ENCODE measurements at places on chromosomes 2 and 18. TPM values are rescaled to one million over a fixed set of nuclear protein-coding genes. Genes with fewer than 3 reads are reported as not detected.
A peak's percentile ranks its signal among the peaks of the same experiment; 100 is the strongest.

DNA sequence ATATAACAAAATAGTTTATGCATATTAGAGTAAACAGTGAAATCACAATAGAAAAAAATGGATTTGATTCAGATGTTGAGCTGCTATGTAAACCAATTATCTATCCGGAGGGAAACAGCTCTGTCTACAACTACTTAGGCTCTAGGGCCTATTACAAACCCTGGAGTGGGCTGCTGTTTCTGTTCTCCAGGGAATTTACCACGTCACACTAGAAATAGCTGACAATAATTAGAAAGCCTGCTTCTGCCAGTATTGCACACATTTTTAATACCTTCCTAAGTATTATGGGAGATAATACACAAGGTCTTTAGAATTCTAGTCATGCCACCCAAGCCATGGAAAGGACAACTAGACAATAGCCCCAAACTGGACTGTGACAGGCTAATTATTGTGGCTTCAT is 411.1 kb downstream of the FIGN start:
- no peak for DNase-seq
- no peak overlapping the region for H3K27ac ChIP-seq
- no peaks in the 10 kb centered on the region for H3K4me1 ChIP-seq
- H3K36me3 ChIP-seq, result no peaks in the 10 kb centered on the region
- H3K4me3 ChIP-seq, result no peak overlapping the region

CRYGC gene
- not detected for total RNA-seq

GRCh38 chr2:85661139-85661858 is 6.7 kb downstream of the SFTPB start:
- H3K4me3 ChIP-seq, result no peak overlapping the region
- DNase-seq, result no peak
- peak overlapping the region; percentile 1 for H3K27ac ChIP-seq
- peaks cover 4% of the 10 kb centered on the region for H3K36me3 ChIP-seq
- H3K4me1 ChIP-seq, result no peaks in the 10 kb centered on the region

GRCh38 chr18:51447351-51448342 is 250.2 kb upstream of the MEX3C start:
- no peaks in the 10 kb centered on the region for H3K4me1 ChIP-seq
- peak; percentile 15 for DNase-seq
- H3K36me3 ChIP-seq, result no peaks in the 10 kb centered on the region
- no peak overlapping the region for H3K27ac ChIP-seq

DNA sequence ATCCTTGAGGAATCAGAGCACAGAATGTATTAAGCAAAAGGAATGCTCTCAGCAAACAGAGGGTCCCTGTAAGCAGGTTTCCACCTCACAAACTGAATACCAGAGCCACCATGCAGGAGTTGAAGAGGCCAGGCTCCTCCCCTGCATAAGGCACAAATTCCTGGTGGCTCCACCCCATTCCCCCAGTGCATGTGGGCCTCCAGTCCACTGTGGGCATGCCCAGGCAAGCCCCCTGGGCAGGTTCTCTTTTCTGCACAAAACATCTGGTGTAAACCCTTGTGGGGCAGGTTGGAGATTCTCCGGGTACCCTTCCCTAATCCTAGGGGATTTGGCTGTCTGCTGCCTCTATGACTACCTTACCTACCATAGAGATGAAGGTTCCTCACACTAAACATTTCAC is 166.5 kb downstream of the PTPRM start:
- H3K27me3 ChIP-seq, result no peaks in the 10 kb centered on the region
- no peaks in the 10 kb centered on the region for H3K36me3 ChIP-seq
- H3K4me1 ChIP-seq, result no peaks in the 10 kb centered on the region
- DNase-seq, result no peak
- H3K4me3 ChIP-seq, result no peak overlapping the region

ACAA2 gene
- total RNA-seq, result 214 TPM

GRCh38 chr2:69309351-69310110 is 77.5 kb downstream of the GFPT1 start:
- peak overlapping the region; percentile 93 for H3K27ac ChIP-seq
- no peaks in the 10 kb centered on the region for H3K27me3 ChIP-seq
- no peaks in the 10 kb centered on the region for H3K36me3 ChIP-seq
- H3K4me1 ChIP-seq, result peaks cover 36% of the 10 kb centered on the region
- H3K4me3 ChIP-seq, result peak overlapping the region; percentile 3
- DNase-seq, result peak; percentile 80

GRCh38 chr2:217834057-217834620 is 168.7 kb downstream of the TNS1 start:
- H3K4me1 ChIP-seq, result peaks cover 35% of the 10 kb centered on the region
- H3K4me3 ChIP-seq, result no peak overlapping the region
- no peaks in the 10 kb centered on the region for H3K36me3 ChIP-seq
- peak overlapping the region; percentile 84 for H3K27ac ChIP-seq

CCDC85A gene
- total RNA-seq, result 0.20 TPM

GRCh38 chr18:71682591-71682990 is 861.6 kb downstream of the CBLN2 start:
- H3K27ac ChIP-seq, result no peak overlapping the region
- no peak overlapping the region for H3K4me3 ChIP-seq
- no peak for DNase-seq
- H3K27me3 ChIP-seq, result no peaks in the 10 kb centered on the region
- no peaks in the 10 kb centered on the region for H3K4me1 ChIP-seq
- H3K36me3 ChIP-seq, result no peaks in the 10 kb centered on the region

GRCh38 chr2:207531032-207531952 is 1.5 kb downstream of the CREB1 start:
- no peaks in the 10 kb centered on the region for H3K27me3 ChIP-seq
- DNase-seq, result no peak
- H3K27ac ChIP-seq, result peak overlapping the region; percentile 98
- peak overlapping the region; percentile 44 for H3K4me3 ChIP-seq

SLC66A3 gene
- total RNA-seq, result 67.3 TPM

- DNase-seq, result no peak
- no peak overlapping the region for H3K4me3 ChIP-seq
- H3K4me1 ChIP-seq, result peaks cover 6% of the 10 kb centered on the region
- H3K36me3 ChIP-seq, result no peaks in the 10 kb centered on the region
- no peak overlapping the region for H3K27ac ChIP-seq
These were observed 41.9 kb downstream of the SCN9A start for GRCh38 chr2:166333801-166334200.

EVX2 gene
- not detected for total RNA-seq

GRCh38 chr2:212354382-212354781 is 184.2 kb downstream of the ERBB4 start:
- no peak for DNase-seq
- H3K4me3 ChIP-seq, result no peak overlapping the region
- no peaks in the 10 kb centered on the region for H3K4me1 ChIP-seq
- no peaks in the 10 kb centered on the region for H3K36me3 ChIP-seq
- H3K27me3 ChIP-seq, result no peaks in the 10 kb centered on the region
- no peak overlapping the region for H3K27ac ChIP-seq

DNA sequence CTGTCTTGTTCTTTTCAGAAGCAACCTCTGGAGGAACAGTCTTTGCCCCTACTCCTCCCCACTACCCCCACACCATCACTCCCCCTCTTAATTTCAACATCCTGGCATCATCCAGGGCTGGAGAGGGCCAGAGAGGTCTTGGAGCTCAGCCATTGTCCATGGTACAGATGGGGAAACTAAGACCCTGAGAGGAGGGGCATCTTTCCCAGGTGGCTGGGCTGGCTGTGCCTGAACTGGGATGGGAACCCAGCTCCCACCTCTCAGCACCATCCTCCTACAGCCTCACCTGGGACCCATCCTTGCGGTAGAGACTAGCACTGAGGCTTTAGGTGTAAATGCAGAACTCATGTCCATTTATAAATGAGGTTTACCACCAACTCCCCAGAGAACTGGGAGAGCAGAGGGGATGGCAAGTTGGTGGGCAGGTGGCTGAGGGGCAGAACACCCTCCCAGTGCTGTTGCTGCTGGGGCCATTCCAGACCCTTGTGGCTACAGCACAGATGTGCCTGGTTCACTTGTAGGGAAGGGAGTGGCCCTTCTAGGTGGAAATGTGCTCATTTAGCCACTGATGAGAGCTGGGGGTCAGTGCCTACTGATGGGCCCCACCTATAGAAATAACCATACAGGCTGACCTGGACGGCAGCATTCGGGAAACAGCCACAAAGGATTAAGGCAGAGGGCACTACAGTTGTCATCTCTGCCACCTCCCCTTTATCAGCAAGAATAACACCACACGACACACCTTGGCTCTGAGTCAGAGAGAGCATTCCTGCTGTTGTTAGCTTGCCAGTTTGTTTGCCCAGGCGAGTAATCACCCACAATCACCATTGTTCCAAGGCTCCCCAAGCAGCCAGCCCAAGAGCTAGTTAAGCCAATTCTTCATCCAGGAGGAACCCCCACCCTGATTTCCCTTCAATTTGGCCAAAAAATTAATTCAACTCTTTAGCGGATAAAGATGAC is 2.1 kb downstream of the MLPH start:
- H3K36me3 ChIP-seq, result no peaks in the 10 kb centered on the region
- peak overlapping the region; percentile 74 for H3K27ac ChIP-seq
- no peak overlapping the region for H3K4me3 ChIP-seq
- H3K27me3 ChIP-seq, result peaks cover 30% of the 10 kb centered on the region
- peaks cover 30% of the 10 kb centered on the region for H3K4me1 ChIP-seq

DNA sequence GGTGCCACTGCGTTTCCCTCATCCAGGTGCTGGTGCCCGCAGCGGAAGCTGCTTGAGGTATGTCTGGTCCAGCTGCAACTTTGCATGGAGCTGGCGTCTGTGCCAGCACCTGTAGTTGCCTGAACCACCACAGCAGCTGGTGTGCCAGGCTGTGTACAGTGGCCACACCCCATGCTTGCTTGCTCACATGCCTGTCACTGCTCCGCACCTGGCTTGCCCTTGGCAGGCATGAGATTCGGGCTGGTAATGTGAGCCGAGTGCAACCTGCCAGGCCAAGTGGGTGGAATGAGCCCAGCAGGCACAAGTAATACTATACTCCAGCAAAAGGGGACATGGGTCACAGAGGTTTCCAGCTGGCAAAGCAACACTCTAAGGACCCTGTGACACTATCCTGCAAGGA is 1123.3 kb upstream of the ACVR2A start:
- no peak overlapping the region for H3K4me3 ChIP-seq
- no peaks in the 10 kb centered on the region for H3K27me3 ChIP-seq
- no peak for DNase-seq
- no peaks in the 10 kb centered on the region for H3K36me3 ChIP-seq
- H3K27ac ChIP-seq, result no peak overlapping the region

CFC1 gene
- total RNA-seq, result not detected

GRCh38 chr2:105766300-105766866 is 21.7 kb downstream of the NCK2 start:
- H3K27me3 ChIP-seq, result no peaks in the 10 kb centered on the region
- no peaks in the 10 kb centered on the region for H3K36me3 ChIP-seq
- H3K4me1 ChIP-seq, result peaks cover 4% of the 10 kb centered on the region
- no peak for DNase-seq
- no peak overlapping the region for H3K27ac ChIP-seq

GRCh38 chr2:205161156-205161839 is 521.0 kb upstream of the NRP2 start:
- no peak for DNase-seq
- H3K4me3 ChIP-seq, result no peak overlapping the region
- H3K27me3 ChIP-seq, result no peaks in the 10 kb centered on the region
- peaks cover 10% of the 10 kb centered on the region for H3K4me1 ChIP-seq
- peak overlapping the region; percentile 12 for H3K27ac ChIP-seq

DNA sequence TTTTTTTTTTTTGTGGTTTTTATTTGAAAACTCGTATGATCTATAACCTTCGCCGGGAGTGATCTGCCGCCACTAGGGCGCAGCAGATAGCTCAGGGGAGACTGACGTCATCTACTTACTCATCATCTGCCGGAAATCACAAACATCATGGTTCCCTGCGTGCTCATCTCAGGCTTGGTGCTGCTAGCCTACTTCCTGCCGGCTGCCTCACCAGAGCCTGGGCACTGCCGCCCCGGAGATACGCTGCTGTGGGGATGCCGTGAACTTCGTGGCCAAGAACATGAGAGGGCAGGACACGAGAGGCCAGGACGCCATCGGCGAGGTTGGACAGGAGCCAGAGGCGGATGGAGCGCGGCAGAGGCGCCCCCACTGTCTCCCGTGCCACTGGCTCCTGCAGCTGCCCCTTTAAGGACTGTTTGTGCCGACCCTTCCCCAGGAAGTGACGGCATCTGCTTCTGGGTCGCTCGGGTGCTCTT is 68.8 kb downstream of the DOK6 start:
- no peaks in the 10 kb centered on the region for H3K27me3 ChIP-seq
- no peak overlapping the region for H3K4me3 ChIP-seq

FBLN7 gene
- total RNA-seq, result 1.2 TPM

ARHGEF33 gene
- total RNA-seq, result not detected

- no peaks in the 10 kb centered on the region for H3K4me1 ChIP-seq
- H3K27me3 ChIP-seq, result no peaks in the 10 kb centered on the region
- H3K4me3 ChIP-seq, result no peak overlapping the region
- no peak for DNase-seq
- no peak overlapping the region for H3K27ac ChIP-seq
These were observed 260.4 kb downstream of the ZNF516 start for GRCh38 chr18:76234676-76235060.

GRCh38 chr18:11566236-11566965 is 43.0 kb upstream of the SLC35G4 start:
- no peak overlapping the region for H3K4me3 ChIP-seq
- H3K36me3 ChIP-seq, result no peaks in the 10 kb centered on the region
- DNase-seq, result no peak
- H3K27ac ChIP-seq, result no peak overlapping the region
- H3K27me3 ChIP-seq, result peaks cover 5% of the 10 kb centered on the region
- no peaks in the 10 kb centered on the region for H3K4me1 ChIP-seq
